Kidney capillary endothelial cell (primary cell): ENCODE measurements at places on chromosomes 12 and 14.
A peak's percentile ranks its signal among the peaks of the same experiment; 100 is the strongest.

DNA sequence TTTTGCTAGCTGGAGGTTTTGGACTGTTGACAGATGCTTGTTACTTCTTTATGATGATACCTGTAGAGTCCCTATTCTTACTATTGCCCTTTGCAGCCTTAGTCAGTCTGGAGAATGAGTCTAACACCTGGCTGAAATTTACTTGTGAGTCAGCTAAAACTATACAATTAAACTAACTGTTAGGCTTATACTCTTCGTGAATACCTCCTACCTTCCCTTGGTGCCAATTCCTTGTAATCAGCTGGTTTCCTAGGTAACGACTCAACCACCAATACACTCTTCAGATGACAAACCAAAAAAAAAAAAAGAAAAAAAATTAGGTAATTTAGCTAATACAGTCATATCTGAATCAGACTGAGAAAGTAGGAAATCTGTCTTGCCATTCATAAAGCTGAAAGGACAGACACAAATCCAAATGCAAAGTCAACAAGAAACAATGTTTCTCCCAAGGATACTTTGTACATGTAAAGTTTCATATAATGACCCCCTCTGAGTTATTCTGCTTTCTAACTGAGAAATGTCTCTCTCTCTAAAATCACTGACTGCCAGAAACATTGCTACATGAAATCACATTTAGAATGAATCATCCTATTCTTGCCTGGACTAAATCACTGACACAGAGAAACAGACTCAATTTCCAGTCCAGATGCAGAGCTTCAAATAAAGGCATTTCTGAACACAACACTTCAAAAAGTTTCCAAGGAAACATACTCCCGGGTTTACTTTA is 56.5 kb upstream of the CDKL1 start:
- peak; percentile 18 for DNase-seq

GRCh38 chr14:51228890-51229289 is 11.2 kb upstream of the TMX1 start:
- no peak for DNase-seq

DNA sequence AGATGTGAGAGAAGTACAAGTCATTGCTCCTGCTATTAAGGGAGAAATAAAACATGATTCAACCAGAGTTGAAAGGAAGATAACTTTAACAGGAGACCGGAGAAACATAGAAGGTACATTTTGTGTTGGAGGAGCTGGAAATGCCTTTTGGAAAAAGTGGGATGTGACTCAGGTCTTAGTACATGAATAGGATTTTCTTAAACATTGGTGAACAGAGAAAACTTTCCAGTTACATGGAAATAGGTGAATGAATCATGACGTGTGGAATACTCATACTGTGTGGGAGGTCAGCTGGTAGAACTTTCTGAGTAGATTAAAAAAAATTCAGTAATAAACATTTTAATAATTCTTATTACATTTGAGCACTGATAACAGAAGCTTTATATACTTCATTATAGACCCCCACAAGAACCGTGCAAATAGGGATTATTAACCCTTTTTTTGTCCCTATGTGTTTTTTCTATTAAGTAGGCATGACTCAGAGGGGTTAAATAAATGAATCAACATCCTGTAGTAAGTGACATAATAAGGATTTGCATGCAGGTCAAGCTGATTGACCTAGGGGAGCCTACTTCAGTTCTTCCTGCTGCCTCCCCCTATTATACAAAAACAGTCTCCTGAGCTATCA is 710.5 kb downstream of the NOVA1 start:
- peak; percentile 79 for DNase-seq

GRCh38 chr12:77645966-77646598 is 184.6 kb upstream of the NAV3 start:
- DNase-seq, result no peak

DNA sequence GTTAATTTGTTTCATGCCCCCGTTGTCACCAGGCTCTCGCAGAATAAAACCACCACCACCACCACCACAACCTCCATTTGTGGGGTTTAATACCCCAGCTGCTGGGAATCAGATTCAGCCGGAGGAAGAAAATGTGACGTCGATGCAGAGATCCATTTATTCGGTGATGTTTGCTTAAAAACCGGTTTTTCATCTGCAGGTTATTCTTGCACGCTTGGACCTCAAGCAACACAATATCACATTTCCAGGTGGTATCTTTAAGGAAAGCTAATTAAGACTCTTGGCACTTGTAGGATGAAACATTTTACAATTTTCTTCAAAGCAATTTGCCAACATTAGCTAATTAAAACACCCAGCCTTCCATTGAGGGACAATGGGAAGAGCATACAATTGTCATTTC is 39.8 kb downstream of the SPRING1 start:
- DNase-seq, result no peak

DNA sequence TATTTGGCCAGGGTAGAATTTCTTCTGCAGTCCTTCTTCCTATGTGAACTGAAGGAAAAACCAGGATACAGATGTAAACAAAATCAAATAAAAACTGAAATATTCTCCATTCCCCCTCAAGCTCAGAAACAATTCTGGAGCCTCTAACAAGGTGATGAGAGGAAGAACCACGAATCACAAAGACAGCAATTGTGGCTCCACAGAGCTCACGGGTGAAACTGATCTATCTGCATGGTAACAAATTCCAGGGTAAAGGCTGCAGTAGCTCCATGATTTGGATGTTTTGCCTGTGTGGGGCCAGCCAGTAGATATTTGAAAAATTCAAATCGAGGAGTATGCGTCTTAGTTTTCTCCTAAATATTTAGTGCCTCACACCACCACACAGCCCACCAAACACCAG is 10.6 kb downstream of the GRIN2B start:
- DNase-seq, result no peak

GRCh38 chr14:84323450-84323849 is 1206.5 kb upstream of the FLRT2 start:
- peak; percentile 83 for DNase-seq

DNA sequence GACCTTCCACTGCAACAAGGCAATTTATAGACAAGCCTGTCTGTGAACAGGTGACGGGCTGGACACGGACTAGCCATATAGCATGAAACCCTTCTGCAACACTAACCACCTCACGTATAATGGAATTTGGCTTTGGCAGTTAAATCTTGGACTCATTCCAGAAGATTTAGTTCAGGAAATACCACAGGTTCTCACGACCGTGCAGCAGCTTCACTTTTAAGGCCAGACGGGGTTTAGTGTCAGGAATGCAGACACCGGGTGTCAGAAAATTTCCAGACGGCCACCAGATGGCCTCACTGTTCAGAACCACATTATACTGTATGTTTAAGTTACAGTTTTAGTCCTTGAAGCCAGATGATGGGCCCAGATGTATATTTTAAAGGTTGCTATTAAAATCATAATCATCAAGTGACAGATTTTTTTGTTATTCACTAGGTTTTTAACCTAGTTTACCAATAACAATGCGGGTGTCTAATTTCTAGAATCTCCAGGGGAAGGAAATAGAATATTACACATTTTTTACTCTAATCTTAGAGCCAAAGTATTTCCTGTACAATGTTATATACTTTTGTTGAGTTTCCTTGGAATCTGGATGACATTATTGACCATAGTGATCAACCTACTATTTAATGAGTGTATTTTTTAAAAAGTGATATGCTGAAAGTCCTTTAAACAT is 90.5 kb upstream of the TMPO start:
- DNase-seq, result peak; percentile 83

GRCh38 chr12:89236748-89237383 is 115.4 kb downstream of the DUSP6 start:
- no peak for DNase-seq

DNA sequence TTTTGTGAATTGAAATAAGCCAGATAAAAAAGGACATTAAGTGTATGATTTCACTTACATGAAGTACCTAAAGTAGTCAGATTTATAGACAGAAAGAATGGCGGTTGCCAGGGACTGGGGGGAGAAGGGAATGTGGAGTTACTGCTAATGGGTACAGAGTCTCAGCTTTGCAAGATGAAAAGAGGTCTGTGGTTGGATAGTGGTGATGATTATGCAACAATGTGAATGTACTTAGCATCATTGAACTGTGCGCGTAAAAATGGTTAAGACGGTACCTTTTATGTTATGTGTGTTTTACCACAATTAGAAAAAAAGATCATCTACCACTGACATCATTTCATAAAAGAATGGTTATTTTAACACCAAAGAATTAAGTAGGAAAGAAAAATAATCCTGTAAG is 35.9 kb downstream of the RNFT2 start:
- no peak for DNase-seq

GRCh38 chr12:130016194-130016593 is 112.4 kb upstream of the TMEM132D start:
- no peak for DNase-seq

DNA sequence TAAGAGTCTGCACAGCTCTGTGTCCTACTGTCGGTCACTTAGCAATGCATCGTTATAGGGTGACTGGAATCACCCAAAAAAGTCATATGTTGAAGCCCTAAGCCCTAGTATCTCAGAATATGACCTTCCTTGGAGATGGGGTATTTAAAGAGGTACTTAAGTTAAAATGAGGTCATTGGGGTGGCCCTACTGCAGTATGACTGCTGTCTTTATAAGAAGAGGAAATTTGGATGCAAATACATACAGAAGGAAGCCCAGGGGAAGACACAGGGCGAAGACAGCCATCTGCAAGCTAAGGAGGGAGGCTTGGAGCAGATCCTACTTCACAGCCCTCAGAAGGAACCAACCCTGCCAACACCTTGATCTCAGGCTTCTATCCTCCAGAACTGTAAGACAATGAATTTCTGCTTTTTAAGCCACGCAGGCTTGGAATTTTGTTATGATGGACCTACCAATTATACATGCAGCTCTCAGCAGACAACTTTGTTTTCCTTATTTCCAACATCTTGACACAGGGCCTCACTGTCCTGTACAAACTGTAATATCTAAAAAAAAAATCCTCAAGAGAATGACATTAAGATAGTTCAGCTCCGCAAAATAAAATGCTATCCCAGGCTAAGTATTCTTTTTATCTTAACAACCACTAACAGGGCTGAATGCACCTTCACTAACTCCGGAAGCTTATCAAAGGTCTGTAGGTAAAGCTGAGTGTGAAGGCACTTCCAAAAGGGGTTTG is 40.4 kb downstream of the ZFP36L1 start:
- DNase-seq, result no peak

DNA sequence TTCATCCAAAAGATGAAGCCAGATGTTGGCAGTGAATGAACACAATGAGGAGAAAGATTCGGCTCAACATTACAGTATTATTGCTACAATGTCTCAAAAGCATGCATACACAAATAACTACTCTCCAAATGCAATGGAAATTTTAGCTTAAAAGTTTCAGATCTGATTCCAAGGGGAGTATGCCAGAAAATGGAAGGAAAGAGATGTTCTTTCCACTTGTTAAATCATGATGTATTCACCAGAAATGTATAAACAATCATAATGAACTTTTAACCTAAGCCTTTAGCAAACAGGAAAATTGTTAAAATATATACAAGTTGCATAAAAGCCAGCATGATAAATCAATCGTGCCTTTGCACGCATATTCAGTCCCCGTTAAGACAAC is 62.1 kb downstream of the SH2B3 start:
- DNase-seq, result no peak

- DNase-seq, result no peak
Measured at GRCh38 chr14:72745991-72746980, 147.6 kb downstream of the DPF3 start.
